ENCODE measurements at places on chromosomes 16 and 17. TPM values are rescaled to one million over a fixed set of nuclear protein-coding genes. Genes with fewer than 3 reads are reported as not detected.

GRCh38 chr17:47696717-47697642 is 3.0 kb downstream of the TBKBP1 start:
- no peak overlapping the region for H3K27ac ChIP-seq
- H3K27me3 ChIP-seq, result no peaks in the 10 kb centered on the region
- DNase-seq, result no peak
- peaks cover 25% of the 10 kb centered on the region for H3K4me1 ChIP-seq
- H3K4me3 ChIP-seq, result peak overlapping the region; percentile 78
- peaks cover 5% of the 10 kb centered on the region for H3K36me3 ChIP-seq

GRCh38 chr17:32943647-32944191 is 15.8 kb downstream of the TMEM98 start:
- H3K27me3 ChIP-seq, result peaks cover 2% of the 10 kb centered on the region
- peak overlapping the region; percentile 97 for H3K27ac ChIP-seq
- DNase-seq, result no peak
- H3K4me1 ChIP-seq, result peaks cover 35% of the 10 kb centered on the region
- no peak overlapping the region for H3K4me3 ChIP-seq

MILR1 gene
- 0.54 TPM for total RNA-seq

STH gene
- not detected for total RNA-seq

MLYCD gene
- 7.4 TPM for total RNA-seq
